ENCODE measurements at places on chromosomes 2 and 18. TPM values are rescaled to one million over a fixed set of nuclear protein-coding genes. Genes with fewer than 3 reads are reported as not detected.

GRCh38 chr2:45648636-45649035, 2.8 kb upstream of the PRKCE start:
- H3K4me1 ChIP-seq, result no peaks in the 10 kb centered on the region
- DNase-seq, result no peak

- no peak overlapping the region for H3K4me3 ChIP-seq
- no peaks in the 10 kb centered on the region for H3K36me3 ChIP-seq
- H3K27ac ChIP-seq, result no peak overlapping the region
- H3K27me3 ChIP-seq, result no peaks in the 10 kb centered on the region
- no peak for DNase-seq
Observed at GRCh38 chr18:75124991-75125381, 84.0 kb downstream of the PTGR3 start.

- no peaks in the 10 kb centered on the region for H3K27me3 ChIP-seq
- no peaks in the 10 kb centered on the region for H3K4me1 ChIP-seq
- no peak overlapping the region for H3K27ac ChIP-seq
- no peak for DNase-seq
- no peaks in the 10 kb centered on the region for H3K36me3 ChIP-seq
Observed at GRCh38 chr2:199223791-199224190, 233.9 kb downstream of the SATB2 start.

DNA sequence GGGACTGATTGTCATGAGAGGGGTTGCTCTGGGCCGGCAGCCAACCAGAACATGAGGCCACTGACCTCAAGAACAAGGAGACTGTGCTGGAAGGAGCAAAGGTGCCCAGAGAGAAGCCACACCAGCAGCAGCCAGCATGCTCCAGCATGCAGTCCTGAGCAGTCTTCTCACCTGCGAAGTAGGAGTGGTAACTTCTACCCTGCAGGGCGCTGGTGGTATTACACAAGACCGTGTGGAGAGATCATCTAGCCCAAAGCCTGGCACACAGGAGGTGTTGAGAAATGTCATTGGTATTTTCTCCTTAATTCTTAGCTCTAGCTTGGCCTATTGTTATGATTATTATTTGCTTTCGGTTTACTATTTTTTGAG, 132.7 kb downstream of the TSN start:
- H3K4me1 ChIP-seq, result no peaks in the 10 kb centered on the region
- no peak for DNase-seq
- no peak overlapping the region for H3K4me3 ChIP-seq
- H3K27ac ChIP-seq, result no peak overlapping the region
- no peaks in the 10 kb centered on the region for H3K27me3 ChIP-seq

DNA sequence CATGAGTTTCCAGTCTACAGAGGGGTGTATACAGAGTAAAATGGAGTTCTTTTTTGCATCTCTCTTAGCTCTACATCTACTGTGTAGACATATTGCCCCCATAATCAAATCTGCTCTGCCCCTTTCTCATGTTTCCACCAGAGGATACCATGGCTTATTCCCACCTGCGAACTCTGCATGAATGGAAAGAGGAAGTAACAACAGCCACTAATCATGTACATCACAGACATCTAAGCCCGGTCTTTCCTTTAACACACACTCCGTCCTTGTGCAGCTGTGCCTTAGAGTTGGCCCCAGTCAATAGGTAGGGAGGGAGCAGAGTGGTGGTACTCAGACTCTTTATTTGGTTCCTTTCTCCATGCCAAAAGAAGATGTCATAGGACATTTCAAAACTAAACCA, 147.3 kb upstream of the NRP2 start:
- H3K27me3 ChIP-seq, result no peaks in the 10 kb centered on the region
- H3K4me3 ChIP-seq, result no peak overlapping the region
- no peak overlapping the region for H3K27ac ChIP-seq

DNA sequence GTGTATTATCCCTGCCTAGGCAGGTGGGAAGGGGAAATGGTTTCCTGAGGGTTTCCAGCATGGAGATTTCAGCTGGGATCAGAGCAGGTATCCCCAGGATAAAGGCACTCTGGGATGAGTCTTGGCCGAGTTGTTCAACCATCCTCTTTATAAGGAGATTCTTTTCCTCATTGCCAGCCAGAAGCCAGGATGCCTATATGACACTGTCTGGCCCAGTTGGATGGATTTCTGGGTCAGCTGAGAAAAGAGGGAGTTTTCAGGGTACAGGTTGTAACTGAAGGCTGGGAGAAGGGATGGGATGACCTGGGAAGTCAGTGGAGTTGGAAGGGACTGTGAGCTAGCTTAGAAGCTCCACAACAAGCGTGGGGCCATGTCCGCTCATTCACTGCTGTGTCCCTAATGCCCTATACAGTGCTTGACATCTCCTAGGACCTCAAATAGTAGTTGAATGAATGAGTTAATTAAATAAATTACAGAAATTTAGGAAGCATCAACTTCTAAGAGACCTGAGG, 8.3 kb downstream of the RHOB start:
- no peaks in the 10 kb centered on the region for H3K4me1 ChIP-seq
- H3K27ac ChIP-seq, result no peak overlapping the region
- no peaks in the 10 kb centered on the region for H3K36me3 ChIP-seq
- H3K4me3 ChIP-seq, result no peak overlapping the region
- no peak for DNase-seq

DNA sequence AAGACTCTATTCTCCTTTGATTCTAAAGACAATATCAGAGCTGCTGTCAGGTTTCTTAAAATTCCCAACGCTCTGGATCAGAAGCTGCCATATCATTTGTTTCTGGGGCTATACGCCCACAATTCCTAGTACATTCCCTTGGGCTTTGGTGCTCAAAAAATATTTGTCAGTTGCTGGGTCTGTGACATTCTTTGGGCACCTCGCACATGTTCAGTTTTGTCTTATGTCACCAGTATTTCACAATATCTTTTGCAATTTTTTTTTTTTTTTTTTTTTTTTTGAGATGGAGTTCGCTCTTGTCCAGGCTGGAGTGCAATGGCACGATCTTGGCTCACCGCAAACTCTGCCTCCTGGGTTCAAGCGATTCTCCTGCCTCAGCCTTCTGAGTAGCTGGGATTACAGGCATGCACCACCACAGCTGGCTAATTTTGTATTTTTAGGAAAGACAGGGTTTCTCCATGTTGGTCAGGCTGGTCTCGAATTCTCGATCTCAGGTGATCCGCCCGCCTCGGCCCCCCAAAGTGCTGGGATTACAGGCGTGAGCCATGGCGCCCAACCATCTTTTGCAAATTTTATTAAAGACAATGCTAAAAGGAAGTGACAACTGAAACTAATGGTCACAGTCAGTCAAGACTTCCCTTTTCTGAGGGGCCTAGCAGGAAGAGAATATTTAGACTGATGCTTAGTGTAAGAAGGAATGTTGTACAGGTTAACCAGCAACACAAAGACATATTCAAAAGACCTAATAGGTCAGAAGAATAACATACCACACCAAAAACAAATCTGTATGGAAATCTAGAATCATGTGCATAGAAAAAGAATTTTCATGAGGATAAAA, 6.8 kb downstream of the ZNF397 start:
- H3K27ac ChIP-seq, result no peak overlapping the region
- no peaks in the 10 kb centered on the region for H3K4me1 ChIP-seq
- no peak overlapping the region for H3K4me3 ChIP-seq
- H3K27me3 ChIP-seq, result no peaks in the 10 kb centered on the region

DNA sequence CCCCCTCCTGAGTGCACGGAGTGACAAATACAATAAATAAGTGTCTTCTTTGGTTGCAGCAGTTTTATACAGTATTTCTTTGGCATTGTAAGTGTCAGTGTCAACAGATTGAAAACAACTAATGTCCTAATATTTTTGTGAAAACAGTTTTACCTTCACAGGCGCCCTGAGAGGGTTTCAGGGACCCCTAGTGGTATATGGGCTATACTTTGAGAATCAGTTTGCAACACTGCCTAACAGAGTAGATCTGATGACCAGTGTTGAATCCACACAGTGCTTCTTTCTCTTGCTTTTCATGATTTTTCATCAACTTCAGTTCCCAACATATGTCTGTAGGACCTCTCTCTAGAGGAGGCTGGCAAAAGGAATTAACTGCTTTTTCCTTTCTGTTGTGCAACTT, 162.2 kb downstream of the PRPF40A start:
- H3K4me3 ChIP-seq, result no peak overlapping the region
- H3K4me1 ChIP-seq, result no peaks in the 10 kb centered on the region
- DNase-seq, result no peak
- no peaks in the 10 kb centered on the region for H3K27me3 ChIP-seq

GRCh38 chr2:206260188-206261012, 14.1 kb upstream of the ZDBF2 start:
- no peak for DNase-seq
- H3K36me3 ChIP-seq, result no peaks in the 10 kb centered on the region
- H3K4me1 ChIP-seq, result no peaks in the 10 kb centered on the region
- H3K4me3 ChIP-seq, result no peak overlapping the region
- H3K27ac ChIP-seq, result no peak overlapping the region
- H3K27me3 ChIP-seq, result no peaks in the 10 kb centered on the region

Gene CFC1
- not detected for total RNA-seq

Gene OSR1
- 0.11 TPM for total RNA-seq

Gene GDF7
- total RNA-seq, result 0.95 TPM

Gene ANKRD53
- total RNA-seq, result not detected

Gene MAB21L4
- total RNA-seq, result 3.7 TPM

Gene PRSS56
- total RNA-seq, result not detected

Gene STAT4
- total RNA-seq, result 1.1 TPM

Measured in right lobe of liver (tissue), 6 donors.